ENCODE measurements at places on chromosomes 16 and 17. TPM values are rescaled to one million over a fixed set of nuclear protein-coding genes. Genes with fewer than 3 reads are reported as not detected.

The TEX19 gene
- total RNA-seq: not detected

The CD68 gene
- 26.6 TPM for total RNA-seq

The TBC1D3B gene
- 2.8 TPM for total RNA-seq

GRCh38 chr16:29730649-29731048 is 15.1 kb downstream of the C16orf54 start:
- DNase-seq: no peak

DNA sequence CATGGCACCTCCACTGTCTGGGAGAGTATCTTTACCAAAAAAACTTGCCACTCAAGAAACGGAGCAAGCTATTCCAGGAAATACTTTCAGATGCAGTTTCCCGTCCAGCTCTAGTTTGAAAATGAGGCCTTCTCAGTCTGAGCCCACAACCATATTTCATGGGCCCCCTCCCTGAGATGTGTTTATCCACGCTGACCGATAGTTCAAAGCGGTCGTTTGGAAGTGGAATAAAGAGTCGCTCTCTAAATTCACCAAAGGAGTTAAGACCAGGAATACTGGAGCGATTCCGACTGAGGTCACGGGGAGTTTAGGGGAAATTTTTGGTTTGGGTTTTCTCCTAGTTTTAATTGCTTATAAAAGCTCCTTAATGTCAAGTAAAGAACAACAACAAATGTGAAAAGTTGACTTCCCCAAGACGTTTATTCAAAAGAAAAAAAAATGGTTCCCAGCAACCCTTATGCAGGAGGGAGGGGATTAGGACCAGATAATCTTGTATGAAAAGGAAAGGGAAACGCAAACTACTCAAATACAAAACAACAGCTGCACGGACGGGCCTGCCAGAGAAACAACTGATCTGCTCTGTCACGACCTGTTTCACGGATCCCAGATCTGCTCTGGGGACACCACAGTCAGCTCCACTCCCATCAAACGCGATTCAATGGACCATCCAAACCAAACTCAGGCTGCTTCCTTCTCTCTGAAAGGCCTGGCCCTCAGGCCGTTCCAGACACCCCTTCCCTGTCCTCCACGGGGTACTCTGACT is 77.1 kb downstream of the MRM3 start:
- DNase-seq: peak; percentile 67

The TPSG1 gene
- not detected for total RNA-seq

GRCh38 chr17:16889088-16889465 is 82.8 kb downstream of the TNFRSF13B start:
- no peak for DNase-seq

Measured in left ventricle myocardium superior (tissue), 1 donor.